H1 (cell line): ENCODE measurements at places on chromosomes 2 and 18. TPM values are rescaled to one million over a fixed set of nuclear protein-coding genes. Genes with fewer than 3 reads are reported as not detected.

- no peak for DNase-seq
Observed at GRCh38 chr18:31401156-31402025, 24.8 kb downstream of the DSG4 start.

GRCh38 chr2:235433860-235434259 is 60.0 kb upstream of the AGAP1 start:
- DNase-seq: no peak

The ASB18 gene
- not detected in 2 replicates for total RNA-seq

The RAX gene
- total RNA-seq: 0.52 and 0.80 TPM in 2 replicates

DNA sequence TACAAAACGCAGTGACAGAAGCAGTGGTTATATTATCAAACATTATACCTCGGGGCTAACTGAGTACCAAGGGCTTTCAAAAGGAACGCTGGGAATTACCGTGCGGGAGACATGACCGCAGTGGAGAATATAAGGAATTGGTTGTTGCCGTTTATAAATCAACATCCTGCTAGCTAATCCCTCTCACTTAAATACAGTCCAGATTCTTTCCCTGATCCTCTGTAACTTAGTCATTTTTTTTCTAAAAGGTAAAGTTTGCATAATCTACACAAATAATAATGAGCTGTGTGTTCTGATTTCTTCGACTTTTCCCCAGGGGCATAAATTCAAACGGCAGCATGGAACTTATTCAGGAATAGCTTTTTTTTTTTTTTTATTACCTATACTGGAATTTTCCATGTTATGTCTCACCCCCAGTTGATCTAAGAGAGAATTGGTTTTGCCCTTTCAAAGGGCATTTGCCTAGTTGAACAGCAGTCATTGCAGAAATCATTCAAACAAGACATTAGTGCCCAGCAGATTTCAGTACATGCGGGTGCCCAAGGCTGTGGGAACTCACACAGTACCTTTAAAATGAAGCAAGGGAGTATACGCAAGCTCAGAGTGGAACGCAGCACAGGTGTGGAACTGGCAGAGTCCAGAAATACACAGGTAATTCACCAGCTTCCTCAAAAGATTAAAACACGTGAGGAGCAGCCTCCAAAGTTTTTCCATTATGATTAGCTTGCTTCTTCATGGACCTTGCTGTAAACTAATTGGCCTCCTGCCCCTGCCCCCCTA is 63.9 kb downstream of the SMIM21 start:
- DNase-seq: no peak

DNA sequence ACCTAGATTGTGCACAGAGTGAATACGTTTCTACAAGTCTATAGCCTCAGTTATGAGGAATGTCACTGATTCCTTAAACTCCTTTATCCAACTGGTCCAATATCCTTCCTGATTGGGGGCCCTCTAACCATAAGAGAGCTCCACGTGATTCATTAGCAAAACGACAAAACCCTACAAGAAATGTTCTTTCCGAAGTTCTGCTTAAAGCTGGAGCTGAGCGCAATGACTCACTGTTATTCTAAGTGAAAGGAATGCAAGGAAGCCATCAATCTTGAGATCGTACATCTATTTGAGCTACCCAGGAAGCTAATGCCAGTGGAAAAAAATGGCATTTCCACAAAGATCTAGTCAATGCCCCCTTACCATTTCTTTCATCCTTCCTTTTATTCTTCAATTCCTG is 354.9 kb upstream of the CDH20 start:
- no peak for DNase-seq

- DNase-seq: no peak
Observed at GRCh38 chr2:147641651-147642050, 203.2 kb upstream of the ACVR2A start.

DNA sequence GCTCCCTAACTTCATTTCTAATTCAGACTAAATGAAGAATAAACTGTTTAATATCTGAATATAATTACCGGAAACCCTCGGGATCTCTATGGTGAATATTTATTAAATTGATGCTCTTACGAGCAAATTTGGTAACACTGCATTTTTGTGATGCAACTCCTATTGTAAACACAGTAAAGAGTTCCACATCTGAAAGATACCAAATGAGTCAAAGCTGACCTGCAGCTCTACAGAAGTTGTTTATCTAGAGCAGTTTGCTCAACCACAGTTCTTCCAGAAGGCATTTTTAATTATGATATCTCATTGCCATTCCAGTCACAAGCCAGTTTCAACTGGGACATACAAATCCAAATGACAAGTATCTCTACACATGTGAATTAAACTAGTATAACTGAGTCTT is 129.7 kb downstream of the PKP4 start:
- DNase-seq: no peak

DNA sequence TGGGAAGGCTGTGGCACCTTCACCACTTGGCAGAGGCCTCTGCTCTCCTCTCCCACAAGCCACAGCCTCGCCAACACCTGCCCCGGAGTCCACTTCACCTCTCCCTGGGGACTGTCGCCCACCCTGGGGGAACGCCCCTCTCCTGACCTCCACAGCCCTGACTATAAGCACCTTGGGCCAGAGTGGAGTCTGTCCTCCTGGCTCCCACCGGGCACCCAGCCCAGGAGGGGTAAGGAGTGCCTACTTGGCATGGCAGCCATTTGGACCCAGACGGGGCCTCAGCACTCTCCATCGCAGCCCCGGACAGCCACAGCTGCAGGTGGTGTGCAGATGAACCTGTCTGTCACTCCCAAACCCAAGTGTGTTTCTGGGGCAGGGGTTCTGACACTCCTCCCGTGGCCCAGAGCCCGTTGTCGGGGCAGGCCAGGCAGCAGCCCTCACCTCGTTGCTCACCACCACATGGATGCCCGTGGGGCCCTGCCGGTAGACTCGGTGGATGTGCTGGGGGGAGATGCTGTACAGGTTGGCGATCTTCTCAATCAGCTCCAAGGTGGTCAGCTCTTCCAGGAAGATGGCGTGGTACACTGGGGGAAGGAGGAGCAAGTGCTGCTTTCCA is 53.5 kb downstream of the TFCP2L1 start:
- no peak for DNase-seq

The GPBAR1 gene
- total RNA-seq: 0.32 and 0.63 TPM in 2 replicates

GRCh38 chr2:84886791-84887190 is 5.9 kb upstream of the TRABD2A start:
- DNase-seq: peak; percentile 41

- DNase-seq: no peak
Observed at GRCh38 chr18:50783553-50783952, 36.3 kb downstream of the MRO start.

- DNase-seq: no peak
Observed at GRCh38 chr2:43298500-43298899, 72.1 kb upstream of the ZFP36L2 start.

DNA sequence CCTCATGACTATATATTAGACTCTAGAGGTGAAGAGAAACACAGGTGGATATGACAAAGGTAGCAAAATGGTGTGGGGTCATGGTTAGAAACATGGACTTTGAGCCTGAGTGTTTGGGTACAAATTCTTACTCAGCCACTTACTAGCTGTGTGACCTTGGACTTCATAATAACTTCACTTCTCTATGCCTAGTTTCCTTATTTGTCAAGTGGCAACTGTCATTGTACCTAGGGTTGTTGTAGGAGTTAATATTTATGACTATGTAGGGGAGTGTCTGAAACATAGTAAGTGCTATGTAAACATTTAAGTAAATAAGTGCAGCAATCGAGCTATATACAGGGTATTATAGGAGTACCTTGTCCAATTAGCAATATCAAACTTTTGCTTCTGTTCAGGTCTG is 49.7 kb upstream of the RAPH1 start:
- DNase-seq: no peak

GRCh38 chr2:235553291-235553690 is 59.4 kb downstream of the AGAP1 start:
- DNase-seq: no peak

DNA sequence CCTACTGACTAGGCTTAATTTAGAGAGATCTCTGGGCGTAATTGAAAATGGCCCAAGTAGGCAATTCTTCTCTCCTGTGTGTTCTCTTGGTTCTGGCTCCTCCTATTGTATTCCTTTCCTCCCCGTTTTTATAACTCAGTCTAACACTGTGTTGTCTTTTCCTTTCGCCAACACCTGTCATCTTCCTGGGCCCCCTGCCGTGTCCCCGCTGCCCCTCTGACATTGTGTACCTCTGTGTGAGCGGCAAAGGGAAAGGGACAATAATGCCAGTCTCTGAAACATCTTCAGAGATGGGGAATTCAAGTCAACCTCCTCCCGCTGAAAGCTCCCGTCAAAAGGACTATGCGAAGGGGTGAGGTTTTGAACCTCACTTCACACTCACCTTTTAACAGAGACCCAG is 210.9 kb downstream of the GBX2 start:
- DNase-seq: no peak

The LGALSL gene
- total RNA-seq: 29.2 and 32.3 TPM in 2 replicates
